HepG2 (cell line): ENCODE measurements at places on chromosomes 4 and X. TPM values are rescaled to one million over a fixed set of nuclear protein-coding genes. Genes with fewer than 3 reads are reported as not detected.

Gene RAB40AL
- 0.40 TPM in 1 of 2 replicates, not detected in the other for total RNA-seq

Gene MAPK10
- total RNA-seq: not detected in 2 replicates

Gene CYBB
- not detected in 2 replicates for total RNA-seq

Gene SPANXN4
- not detected in 2 replicates for total RNA-seq

DNA sequence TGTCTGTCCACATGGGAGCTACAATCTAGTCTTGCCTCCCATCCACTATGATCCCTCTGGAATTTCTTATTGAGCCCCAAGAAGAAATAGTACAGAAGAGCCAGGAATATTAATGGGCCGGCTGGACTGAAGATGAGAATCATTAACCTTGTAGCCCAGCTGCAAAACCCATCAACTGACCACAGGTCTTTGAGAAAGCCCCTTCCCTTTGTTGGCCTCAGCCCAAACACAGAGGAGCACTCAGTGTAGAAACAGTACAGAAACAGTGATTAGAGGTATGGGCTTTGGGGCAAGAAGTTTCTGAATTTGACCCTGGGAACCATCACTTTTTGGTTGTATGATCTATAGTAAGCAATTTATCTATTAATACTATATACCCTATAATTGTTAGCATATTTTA is 76.8 kb upstream of the RAB40AL start:
- no peak for DNase-seq

DNA sequence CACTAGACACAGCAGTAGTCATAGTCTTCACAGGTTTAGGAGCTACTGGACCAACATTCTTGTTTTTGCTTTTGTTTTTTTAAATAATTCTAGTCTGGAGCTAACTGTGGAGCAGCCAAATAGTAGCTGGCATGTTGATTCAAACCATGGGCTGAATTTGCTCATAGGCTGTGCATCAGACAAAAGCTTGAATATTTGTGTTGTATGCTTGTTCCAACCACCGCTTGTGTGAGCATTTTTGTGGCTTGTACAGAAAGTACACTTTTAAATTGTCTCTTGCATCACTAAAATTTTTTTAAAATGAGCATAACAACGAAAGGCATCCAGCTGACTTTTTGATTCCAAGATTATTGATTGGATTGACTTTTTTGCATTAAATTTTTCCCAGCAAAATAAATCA is 39.6 kb downstream of the CCNI start:
- no peak for DNase-seq

DNA sequence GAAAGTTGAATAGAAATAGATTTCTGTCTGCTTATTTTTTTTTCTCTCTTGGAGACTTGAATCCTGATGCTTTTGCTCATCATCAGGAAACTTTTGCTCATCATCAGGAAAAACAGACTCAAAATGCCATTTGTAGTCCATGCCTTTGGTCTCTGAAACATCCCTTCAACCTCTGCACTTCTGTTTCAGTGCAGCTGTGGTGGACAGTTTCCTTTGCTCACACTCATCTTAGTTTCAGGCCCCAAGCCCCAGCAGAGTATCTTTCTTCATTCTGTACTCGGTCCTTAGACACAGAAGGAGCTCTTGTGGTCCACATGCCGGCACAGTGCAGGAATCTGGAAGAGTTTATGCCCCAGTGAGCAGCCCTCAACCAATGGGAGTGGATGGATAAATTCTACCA is 337.9 kb downstream of the PPP3CA start:
- DNase-seq: no peak

DNA sequence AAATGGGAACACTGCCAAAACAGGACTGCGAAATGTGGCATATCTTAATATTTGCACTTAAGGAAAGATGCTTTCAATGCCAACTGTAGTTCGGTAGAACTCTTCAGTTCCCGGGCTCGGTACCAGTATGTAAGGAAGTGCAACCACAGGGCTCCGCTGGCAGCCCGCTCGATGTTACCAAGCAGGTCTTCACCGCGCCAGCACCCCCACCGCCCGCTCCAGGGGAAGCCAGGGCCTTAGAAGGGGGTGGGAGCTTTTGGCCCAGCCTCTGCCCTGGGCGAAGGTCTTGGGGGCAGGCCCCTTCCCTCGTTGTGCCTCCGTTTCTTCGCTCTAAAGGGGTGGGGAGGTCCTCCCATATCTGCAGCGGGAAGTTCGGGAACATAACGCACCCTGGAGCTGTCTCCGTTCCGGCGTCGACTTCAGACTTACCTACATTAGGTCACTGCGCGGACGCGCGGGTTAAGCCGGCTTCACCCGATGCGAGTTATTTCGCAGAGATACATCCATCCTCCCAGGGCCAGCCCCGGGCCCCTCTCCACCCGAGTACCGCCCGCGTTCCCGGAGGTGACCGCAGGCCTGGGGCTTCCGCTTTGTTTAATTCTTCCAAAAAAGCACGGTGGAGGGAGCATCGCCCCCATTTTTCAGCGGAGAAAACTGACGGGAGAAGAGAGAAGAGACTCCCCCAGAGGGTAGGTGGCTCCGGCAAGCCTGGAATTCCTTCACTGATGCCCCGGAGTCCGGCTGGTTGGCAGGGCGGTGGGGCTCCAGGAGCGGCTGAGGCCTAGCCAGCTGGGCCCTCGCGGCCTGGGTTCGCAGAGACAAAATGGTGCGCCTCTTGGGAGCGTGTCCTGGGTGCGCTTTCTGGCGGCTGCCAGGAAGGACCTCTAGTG is 1.0 kb upstream of the HMX1 start:
- DNase-seq: no peak

GRCh38 chr4:15186806-15187205 is 184.5 kb downstream of the CPEB2 start:
- DNase-seq: no peak

DNA sequence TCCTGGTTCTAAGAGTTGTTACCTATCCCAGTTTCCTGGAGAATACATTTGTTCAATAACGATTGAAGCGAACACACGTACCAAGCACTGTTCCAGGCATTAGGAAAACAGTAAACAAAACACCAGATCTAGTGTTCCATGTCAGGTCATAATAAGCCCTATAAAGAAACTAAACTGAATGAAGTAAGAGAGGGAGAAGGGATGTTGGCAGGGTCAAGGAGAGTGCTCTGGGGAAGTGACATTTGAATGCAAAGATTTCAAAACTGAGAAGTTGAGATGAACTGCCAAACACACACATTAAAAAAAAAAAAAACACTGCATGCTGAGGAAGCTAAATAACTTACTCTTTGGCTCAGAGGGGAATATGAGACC is 14.4 kb upstream of the ENAM start:
- DNase-seq: no peak

GRCh38 chr4:156420623-156421022 is 467.0 kb upstream of the CTSO start:
- DNase-seq: no peak

DNA sequence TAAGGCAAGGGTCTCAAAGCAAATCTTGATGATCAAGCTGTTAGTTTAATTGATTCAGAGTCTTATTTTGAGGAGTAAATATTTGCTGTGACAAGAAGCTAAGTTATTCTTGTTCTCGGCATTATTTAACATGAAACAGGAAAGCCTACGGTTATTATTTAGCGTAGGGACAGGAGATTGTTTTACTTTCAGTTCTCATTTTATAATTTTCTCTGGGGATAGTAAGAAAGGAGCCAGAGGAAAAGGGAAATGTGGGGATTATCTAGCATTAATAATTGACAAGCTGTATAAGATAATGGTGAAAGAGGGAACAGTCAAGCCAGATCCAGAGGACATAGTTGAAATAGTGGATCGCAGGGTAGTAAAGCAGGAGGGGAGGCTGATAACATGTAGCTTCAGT is 39.7 kb upstream of the PARM1 start:
- DNase-seq: no peak
